ENCODE measurements at places on chromosomes 5 and 9.

- DNase-seq = no peak
Observed at GRCh38 chr9:70106571-70106970, 62.9 kb downstream of the MAMDC2 start.

DNA sequence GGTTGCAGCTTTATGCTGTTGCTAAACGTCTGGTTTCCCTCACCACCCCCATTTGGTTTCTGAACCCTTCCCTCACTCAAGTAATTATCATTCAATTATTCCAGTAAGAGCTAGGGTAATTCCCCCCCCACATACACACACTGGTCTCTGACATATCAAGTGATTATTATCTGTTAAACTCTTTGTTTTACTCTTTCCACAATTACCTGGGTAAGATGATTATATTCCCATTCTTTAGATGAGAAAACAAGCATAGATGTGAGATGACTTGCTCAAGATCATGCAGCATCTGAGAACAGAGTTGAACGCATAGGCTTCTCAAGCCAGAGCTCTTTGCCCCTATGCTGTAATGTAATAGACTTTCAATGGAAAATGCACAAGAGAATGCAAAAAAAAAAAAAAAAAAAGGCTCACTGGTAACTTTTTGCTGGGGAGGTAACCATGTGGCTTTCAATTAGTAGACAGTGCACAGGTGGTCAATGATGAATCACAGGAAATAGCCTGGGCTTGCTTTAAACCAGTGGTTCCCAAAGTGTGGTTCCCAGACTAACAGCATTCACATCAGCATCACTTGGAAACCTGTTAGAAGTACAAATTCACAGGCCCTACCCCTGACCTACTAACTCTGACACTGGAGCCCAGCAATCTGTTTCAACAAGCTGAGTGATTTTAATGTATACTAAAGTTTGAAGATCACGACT is 87.6 kb downstream of the PIK3R1 start:
- no peak for DNase-seq

GRCh38 chr9:5896863-5897262 is 6.2 kb downstream of the MLANA start:
- DNase-seq = no peak

- DNase-seq = no peak
Observed at GRCh38 chr5:158203261-158203660, 344.3 kb upstream of the CLINT1 start.
